RWPE1 (cell line): ENCODE measurements at places on chromosomes 16 and 17.
A peak's percentile ranks its signal among the peaks of the same experiment; 100 is the strongest.

- DNase-seq: no peak
Measured at GRCh38 chr17:55318081-55318480, 53.3 kb downstream of the HLF start.

GRCh38 chr16:29862383-29862883 is 593 bp downstream of the CDIPT start:
- DNase-seq: peak; percentile 13

GRCh38 chr16:79107301-79107700 is 493.2 kb downstream of the MAF start:
- DNase-seq: no peak

- no peak for DNase-seq
Measured at GRCh38 chr17:8122924-8123694, 797 bp downstream of the HES7 start.

DNA sequence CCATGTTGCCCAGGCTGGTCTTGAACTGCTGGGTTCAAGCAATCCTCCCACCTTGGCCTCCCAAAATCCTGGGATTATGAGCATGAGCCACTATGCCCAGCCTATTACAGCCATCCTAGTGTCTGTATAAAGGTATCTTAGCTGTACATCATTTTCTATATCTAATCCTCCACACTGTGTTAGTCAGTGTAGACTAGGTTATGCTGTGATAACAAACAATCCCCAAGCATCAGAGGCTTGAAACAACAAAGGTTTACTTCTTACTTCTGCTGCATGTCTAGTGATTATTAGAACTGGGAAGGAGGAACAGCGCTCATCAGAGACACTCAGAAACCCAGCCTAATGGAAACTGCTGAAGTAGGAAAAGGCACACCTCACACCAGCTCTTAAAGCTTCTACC is 68.1 kb downstream of the ERCC4 start:
- DNase-seq: no peak

- no peak for DNase-seq
Measured at GRCh38 chr17:39903158-39903884, 15.1 kb downstream of the GSDMB start.

DNA sequence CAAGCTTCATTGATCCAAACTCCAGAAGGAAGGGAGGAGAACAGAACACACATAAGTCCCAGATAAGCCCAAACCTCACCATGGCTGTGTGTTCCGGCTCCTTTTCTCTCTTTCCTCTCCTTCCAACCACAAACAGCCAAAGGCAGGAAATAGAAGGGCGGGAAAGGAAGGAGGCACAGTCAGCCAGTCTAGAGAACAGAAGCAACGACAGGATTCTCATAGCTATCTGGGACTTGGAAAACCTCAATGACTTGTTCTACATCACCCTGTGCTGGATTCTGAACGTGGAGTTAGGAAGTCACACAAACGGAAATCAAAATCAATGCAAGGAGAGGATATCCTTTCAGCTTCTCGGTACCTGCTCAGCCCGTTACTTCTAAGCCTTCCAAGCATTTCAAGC is 9.0 kb downstream of the CRK start:
- DNase-seq: no peak

DNA sequence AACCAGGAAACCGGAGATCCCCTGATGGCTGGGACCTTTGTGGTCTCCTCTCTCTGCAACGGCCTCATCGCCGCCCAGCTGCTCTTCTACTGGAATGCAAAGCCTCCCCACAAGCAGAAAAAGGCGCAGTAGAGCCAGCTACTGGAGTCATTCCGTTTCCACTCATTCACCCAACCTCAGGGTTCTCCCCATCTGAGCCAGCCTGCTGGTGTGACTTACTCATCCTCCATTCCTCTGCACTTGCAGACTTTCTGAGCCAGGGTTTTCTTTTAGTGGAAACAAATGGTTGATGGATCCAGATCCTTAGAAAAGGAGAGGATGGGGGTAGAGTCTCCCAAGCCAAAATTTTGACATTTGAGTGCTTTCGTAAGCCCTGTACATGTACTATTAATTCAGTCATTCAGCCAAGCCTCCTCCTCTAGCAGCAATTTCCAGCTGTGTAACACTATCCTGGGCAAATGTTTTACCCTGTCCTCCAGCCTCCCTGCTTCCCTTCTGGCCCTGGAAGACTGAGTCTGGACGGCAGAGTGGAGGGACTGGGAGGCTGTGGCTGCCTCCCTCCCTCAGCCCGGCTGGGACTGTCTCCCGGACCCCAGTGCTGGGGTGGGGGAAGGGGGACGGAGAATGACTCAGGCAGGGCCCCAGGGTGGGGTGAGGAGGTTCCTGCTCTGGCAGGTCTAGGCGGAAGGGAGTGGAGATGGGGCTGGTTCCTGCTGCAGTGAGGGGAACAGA is 2.3 kb downstream of the SOX15 start:
- DNase-seq: peak; percentile 85

DNA sequence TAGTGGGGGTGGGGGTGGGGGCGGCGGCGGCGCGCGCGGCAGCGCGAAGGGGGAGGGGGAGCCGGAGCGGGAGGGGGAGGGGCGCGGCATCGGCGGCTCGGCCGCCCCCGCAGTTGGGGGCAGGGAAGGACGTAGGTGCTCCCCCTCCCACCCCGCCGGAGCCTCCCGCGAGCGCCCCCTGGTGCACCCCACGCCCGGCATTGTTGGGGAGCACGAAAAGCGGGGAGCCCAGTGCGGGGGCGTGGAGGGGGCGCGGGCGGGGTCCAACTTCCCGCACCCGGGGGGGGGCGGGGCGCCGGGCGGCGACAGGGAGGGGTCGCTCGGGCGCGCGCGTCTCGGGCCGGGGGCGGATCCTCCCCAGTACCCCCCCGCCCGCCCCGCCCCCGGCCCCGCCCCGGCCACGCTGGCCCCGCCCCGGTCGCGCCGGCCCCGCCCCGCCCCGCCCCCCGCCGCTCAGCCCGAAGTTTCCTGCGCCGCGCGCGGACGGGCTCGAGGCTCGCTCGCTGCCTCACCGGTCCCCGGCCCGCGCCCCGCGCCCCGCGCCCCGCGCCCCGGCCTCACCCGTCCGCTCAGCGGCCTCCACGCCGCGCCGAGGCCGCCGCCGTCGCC is at the start of gene CACNA1H:
Gene CACNA1H (plus strand): TSS at position 456 of the 609 bp plus-strand sequence. CDS start 632 bp downstream, outside the sequence.
- DNase-seq: peak; percentile 71

GRCh38 chr17:62625870-62626200 is 1.6 kb upstream of the MRC2 start:
- DNase-seq: no peak

- DNase-seq: no peak
Measured at GRCh38 chr17:48282303-48282702, 147.7 kb downstream of the SKAP1 start.

GRCh38 chr17:61477204-61477834 is 25.1 kb downstream of the TBX4 start:
- DNase-seq: no peak
